ENCODE measurements at places on chromosomes 3 and 15. TPM values are rescaled to one million over a fixed set of nuclear protein-coding genes. Genes with fewer than 3 reads are reported as not detected.

The C3orf62 gene
- 4.2 TPM for total RNA-seq

GRCh38 chr3:126510308-126510910 is 7.2 kb downstream of the UROC1 start:
- no peak overlapping the region for H3K27ac ChIP-seq
- H3K4me3 ChIP-seq: no peak overlapping the region
- no peaks in the 10 kb centered on the region for H3K36me3 ChIP-seq
- H3K4me1 ChIP-seq: no peaks in the 10 kb centered on the region
- no peak for DNase-seq
- no peaks in the 10 kb centered on the region for H3K27me3 ChIP-seq

DNA sequence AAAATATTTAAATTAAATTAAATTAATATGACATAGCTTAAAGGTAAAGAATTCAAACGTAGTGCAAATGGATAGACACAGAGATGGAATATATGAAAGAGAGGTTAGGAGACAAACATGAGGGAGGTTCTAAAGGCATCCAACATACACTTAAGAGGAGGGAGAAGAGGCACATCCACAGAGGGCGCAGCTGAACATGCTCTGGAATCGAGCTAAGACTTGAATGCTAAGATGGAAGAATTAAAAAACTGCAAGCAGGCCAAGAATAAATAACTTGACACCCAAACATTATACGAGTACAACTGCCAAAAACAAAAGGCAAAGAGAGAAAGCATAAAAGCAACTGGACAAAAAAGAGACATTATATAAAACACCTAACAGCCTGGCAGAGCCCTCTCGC is 9.1 kb upstream of the PRR20G start:
- H3K27me3 ChIP-seq: no peaks in the 10 kb centered on the region
- H3K36me3 ChIP-seq: no peaks in the 10 kb centered on the region
- no peak for DNase-seq
- no peaks in the 10 kb centered on the region for H3K4me1 ChIP-seq

DNA sequence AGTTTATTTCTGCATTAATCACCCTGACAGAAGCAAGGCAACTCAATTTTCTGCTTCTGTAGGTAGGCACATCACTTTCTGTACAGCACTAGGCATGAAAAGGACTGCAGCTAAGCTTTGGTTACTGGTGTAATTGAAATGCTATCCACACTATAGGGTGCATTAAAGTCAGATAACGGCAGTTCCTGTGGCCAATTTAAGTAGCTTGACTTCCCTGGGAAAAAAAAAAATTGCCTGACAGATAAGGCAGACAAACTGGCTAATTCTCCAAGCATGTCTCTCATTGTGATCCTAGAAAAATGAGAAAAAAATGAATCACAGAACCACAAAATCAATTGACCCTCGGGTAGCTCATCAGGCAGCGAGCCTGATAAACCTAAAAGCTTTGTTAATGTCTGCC is 151.4 kb downstream of the MEIS2 start:
- DNase-seq: no peak
- H3K4me3 ChIP-seq: no peak overlapping the region
- H3K4me1 ChIP-seq: no peaks in the 10 kb centered on the region
- H3K36me3 ChIP-seq: no peaks in the 10 kb centered on the region
- no peaks in the 10 kb centered on the region for H3K27me3 ChIP-seq
- H3K27ac ChIP-seq: no peak overlapping the region

DNA sequence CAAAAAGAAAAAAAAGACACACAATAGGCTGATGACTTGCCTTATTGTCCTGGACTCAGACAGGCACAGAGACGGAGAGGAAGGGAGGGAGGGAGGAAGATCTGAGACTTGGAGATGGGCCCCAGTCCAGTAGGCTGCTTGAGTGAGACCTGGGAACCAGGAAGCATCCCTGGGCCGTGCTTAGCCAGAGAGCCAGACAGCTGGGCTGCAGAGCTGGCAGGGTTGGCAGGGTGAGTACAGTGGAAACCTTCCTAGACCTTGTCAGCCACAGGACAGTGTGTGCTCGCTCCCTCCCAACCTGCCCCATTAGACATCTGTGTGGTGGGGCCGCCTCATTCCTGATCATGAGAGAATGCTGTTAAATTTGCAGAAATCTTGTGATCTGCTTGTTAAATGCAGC is 107.9 kb upstream of the ALDH1A3 start:
- H3K4me1 ChIP-seq: no peaks in the 10 kb centered on the region
- H3K27ac ChIP-seq: no peak overlapping the region
- H3K36me3 ChIP-seq: no peaks in the 10 kb centered on the region
- H3K27me3 ChIP-seq: no peaks in the 10 kb centered on the region
- no peak overlapping the region for H3K4me3 ChIP-seq

The ST6GAL1 gene
- 81.8 TPM for total RNA-seq

DNA sequence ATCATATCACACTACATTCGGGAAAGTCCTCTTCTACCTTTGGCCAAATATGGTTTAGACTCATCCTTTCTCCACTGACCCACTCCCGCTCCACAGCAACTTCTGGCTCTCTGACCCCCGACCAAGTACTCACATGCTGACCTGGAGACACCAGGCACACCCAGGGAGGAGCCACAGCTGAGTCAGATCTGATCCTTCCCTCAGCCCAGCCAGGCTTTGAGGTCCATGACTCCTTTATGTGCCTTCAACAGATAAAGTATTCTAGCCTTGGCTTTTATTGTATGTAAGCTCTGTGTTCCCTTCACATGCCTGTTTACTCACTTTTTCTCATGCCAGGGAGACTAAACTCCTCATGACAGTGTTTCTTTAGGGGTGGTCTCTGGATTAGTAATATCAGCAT is 166.9 kb upstream of the UMPS start:
- no peak overlapping the region for H3K4me3 ChIP-seq
- H3K27ac ChIP-seq: no peak overlapping the region
- H3K36me3 ChIP-seq: no peaks in the 10 kb centered on the region
- H3K4me1 ChIP-seq: peaks cover 5% of the 10 kb centered on the region
- no peaks in the 10 kb centered on the region for H3K27me3 ChIP-seq
- DNase-seq: no peak

DNA sequence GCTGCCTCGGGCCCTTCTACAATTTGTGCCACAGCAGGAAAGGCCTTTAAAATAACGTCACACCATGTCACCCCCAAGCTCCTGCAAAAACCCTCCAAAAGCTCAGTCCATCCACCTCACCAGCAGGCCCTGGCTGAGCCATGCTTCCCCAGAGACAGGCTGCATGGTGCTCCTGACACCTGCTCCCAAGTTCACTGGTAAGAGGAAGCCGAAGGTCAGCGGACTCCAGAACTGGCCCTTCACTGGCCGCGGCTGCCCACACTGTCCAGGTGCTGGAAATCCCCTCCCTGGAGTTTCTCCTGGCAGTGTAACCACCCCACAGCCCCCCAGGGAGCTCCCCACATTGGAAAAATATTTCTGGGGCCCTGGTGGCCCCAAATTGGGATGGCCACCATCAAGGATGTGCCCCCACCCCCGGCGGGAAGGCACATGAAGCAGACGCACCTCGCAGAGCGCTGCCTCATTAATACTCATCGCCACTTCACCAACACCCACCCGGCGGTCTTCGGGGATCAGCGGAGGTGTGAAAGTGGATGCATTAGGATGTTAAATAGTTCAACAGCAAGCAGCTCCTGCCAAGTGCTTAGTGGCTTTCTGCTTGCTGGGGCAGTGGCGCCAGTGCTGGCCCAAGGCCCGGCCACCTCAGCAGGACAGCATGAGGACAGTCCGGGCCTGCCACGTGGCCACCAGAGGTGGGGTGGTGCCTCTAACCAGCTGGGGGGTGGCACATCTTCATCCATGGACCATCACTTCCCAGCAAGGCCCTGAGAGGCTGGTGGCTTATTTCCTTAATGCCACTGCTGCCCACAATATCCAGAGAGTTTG is 146.1 kb upstream of the IQSEC1 start:
- no peak overlapping the region for H3K4me3 ChIP-seq
- DNase-seq: no peak
- no peak overlapping the region for H3K27ac ChIP-seq
- no peaks in the 10 kb centered on the region for H3K4me1 ChIP-seq
- H3K27me3 ChIP-seq: no peaks in the 10 kb centered on the region

The RYR3 gene
- 0.17 TPM for total RNA-seq

Measured in colonic mucosa (tissue), 4 donors.